Pons (tissue), 1 donor: ENCODE measurements at places on chromosomes 13 and 19.
A peak's percentile ranks its signal among the peaks of the same experiment; 100 is the strongest.

DNA sequence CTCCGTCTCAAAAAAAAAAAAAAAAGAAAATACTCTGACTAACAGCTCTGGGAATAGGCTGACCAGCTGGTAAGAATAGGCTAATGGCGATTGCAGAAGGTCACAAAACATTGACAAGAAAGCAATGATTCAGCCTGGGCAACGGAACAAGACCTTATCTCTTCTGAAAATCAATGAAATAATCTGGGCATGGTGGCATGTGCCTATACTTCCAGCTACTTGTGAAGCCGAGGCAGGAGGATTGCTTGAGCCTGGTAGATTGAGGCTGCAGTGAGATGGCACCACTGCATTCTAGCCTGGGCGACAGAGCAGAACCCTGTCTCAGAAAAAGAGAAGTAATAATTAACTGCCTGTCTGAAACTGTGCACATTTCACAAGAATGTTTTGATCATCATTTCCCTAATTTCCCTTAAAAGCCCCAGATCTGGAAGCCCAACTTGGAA is 18.8 kb upstream of the MTRF1 start:
- DNase-seq: no peak

DNA sequence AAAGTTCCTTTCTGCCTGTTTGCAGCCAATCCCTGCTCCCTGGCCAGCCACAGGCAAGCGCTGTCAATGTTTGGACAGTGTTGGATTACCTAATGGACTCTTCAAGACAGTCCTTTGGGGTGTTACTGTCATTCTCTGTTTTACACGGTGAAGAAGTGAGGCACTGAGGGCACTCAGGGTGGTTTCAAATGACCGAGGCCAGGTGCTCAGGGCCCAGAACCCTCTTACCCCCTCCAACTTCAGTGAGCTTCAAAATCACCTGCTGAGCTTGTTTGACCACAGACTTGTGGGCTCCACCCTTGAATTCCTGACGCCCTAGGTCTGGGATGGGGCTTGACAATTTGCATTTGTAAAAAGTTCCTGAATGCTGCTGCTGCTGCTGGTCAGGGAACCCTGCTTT is 97.9 kb downstream of the GGACT start:
- no peak for DNase-seq

DNA sequence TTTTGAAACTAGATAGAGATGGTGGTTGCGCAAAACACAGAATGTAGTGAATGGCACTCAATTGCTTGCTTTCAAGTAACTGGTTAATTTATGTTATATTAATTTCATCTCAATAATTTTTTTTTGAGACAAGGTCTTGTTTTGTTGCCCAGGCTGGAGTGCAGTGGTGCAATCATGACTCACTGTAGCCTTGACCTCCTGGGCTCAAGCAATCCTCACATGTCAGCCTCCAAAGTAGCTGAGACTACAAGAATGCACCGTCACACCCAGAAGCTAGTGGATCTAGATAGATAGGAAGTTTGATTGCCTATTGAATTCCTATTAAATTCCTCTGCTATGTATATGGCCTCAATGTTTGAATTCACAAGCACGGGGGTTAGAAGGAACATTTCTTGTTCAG is 26.4 kb upstream of the ADGRE2 start:
- DNase-seq: no peak

- DNase-seq: no peak
Observed at GRCh38 chr13:95174517-95174916, 126.7 kb downstream of the ABCC4 start.

DNA sequence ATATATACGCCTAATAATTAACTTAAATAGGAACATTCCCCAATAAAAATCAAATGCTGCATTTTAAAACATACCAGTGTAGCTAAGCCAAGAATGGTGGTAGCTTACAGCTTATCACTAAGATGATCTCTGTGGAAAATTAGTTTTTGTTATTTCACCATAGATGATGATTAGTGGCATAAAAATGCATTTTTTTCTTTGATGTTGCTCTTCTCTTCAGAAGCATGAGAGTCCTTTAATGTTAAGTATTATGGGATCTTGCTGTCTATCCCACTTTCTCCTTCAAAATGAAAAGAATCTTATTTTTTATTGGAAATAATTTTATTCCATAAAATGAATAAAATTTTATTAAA is 731.0 kb downstream of the SLITRK1 start:
- no peak for DNase-seq

DNA sequence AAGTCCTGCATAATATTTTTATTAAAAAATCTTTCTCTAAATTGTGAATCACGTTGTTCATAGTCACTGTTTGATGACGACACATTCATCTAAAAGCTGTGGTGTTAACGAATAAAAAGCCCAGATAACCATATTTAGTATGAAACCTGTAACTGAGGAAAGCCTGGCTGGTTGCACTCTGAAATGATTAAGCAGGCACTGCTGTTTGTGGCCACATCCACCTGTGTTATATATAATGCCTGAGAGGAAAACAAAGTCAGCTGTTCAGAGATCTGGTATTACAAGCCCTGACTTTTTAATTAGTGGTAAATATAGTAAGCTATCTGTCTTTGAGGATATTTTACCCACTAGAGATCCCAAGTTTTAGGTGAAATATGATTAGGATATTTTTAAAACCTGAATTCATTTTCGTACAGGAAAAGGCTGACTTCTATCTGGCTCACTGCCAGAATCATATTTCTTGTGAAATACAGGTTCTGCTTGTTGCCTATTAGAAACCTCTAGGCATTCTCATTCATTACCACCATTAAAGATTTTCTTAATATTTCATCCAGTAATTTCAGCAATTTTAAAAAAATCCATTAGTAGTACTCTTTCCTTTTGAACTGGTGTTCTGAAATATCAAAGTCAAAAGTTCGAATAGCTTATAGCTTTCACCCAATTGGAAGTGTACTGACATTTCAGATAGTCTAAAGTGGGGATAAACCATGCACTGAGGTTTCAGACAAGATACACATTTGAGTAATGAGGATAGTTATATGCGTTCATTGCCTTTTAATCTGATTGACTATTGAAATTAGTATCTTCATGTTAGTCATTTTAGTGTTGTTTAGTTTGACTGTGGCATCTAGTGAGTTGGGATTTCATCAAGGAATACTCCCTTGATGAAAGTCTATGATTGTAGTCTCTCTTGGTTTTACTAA is 79.7 kb downstream of the LMO7 start:
- DNase-seq: no peak

DNA sequence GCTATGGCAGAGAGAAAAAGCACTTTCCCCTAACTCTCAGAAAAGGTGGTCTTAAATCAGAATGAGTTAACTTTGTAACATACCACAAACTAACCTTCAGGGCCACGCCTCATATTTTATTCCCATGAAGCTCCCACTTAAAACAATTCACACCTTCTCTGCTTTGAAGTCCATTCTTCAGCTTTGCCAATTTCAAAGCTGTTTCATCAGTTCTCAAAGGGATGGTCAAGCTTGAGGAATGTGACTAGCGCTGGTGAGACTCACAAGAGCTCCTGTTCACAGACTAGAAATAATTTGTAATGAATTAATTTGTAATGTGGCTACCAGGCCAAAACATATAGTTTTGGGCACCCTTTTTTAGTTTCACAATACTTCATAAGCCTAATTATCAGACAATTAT is 68.2 kb downstream of the STK24 start:
- no peak for DNase-seq

GRCh38 chr13:93420887-93421286 is 194.3 kb downstream of the GPC6 start:
- no peak for DNase-seq

- no peak for DNase-seq
Observed at GRCh38 chr13:21884965-21885567, 214.2 kb downstream of the FGF9 start.

GRCh38 chr19:36182612-36183244 is 30.5 kb upstream of the COX7A1 start:
- DNase-seq: no peak

GRCh38 chr13:25920277-25920676 is 131.5 kb downstream of the SHISA2 start:
- DNase-seq: no peak

- DNase-seq: no peak
Observed at GRCh38 chr13:62767473-62767872, 1351.8 kb upstream of the PCDH20 start.

- DNase-seq: peak; percentile 89
Observed at GRCh38 chr19:37655301-37655688, at the start of gene ZFP30. Gene ZFP30, minus strand, starts transcription at chr19:37655465. Its CDS starts 7,643 bp downstream, at chr19:37647822.

GRCh38 chr13:80496721-80497397 is 155.9 kb upstream of the SPRY2 start:
- DNase-seq: no peak

DNA sequence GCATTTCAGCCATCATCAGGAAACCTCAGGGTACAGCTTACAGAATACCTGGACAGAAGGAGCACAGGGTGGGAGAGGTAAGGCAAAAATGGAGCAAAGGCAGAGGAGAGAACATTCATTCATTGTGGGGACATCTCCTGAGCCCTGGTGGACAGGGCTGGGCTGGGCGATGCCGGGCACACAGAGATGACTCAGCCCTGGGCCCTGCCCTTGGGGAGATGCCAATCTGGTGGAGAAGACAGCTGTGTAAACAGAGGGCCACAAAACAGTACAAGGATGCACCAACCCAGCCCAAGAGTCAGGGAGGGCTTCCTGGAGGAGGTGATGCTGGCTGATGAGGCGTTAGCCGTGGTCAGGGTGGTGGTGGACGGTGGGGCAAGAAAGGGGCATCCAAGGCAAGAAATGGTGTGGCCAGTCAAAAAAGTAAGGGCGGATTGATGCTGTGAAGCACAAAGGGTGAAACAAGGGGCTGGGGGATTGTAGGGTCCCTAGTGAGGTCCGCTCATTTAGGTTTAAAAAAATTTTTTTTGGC is 3.6 kb upstream of the HAS1 start:
- DNase-seq: no peak

GRCh38 chr13:36713887-36714286 is 40.1 kb downstream of the SERTM1 start:
- DNase-seq: no peak

DNA sequence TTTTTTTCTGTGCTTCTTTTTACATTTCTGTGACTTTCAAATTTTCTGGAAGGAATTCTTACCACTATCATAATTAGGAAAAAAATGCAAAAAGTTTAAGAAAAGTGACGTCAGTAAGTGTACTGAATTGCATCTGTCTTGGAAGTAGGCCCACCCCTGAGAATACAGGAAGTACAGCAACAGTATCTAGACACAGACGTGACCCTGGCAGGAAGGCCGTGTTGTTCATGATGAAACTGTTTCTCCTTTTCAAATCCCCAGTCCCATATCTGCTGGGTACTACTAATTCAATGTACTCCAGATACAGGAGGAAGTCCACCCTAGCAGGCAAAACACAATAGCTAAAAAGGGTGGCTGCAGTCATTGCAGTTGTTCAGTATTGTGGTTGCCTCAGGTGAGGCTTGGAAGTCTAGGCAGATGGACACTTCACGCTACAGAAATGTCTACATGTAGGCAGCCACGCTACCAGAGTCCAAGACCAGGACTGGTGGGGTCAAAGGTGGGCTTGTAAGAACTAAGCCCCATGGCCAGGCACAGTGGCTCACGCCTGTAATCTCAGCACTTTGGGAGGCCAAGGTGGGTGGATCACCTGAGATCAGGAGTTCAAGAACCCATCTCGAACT is 49.6 kb upstream of the MED4 start:
- DNase-seq: peak; percentile 78

DNA sequence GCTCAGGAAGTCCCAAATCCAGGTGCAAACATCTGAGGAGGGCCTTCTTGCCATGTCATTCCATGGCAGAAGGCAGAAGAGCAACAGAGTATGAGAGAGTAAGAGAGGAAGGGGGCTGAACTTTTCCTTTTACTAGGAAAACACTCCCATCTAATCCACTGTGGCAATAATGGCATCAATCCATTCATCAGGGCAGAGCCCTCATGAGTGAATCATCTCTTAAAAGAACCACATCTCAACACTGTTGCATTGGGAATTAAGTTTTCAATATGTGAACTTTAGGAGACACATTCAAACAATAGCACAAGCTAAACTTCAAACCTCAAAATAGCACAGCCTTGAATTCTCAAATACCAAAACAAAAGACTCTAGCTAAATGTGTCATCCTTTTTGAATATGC is 264.5 kb downstream of the KCTD12 start:
- DNase-seq: no peak
